ENCODE measurements at places on chromosomes 12 and 14. TPM values are rescaled to one million over a fixed set of nuclear protein-coding genes. Genes with fewer than 3 reads are reported as not detected.

The AKAP5 gene
- total RNA-seq, result 0.36 TPM

The C3AR1 gene
- not detected for total RNA-seq

The PAN2 gene
- total RNA-seq, result 10.4 TPM

The SYNDIG1L gene
- total RNA-seq, result not detected

The RNASE1 gene
- 3.4 TPM for total RNA-seq

The C12orf50 gene
- total RNA-seq, result not detected

The ABCD2 gene
- not detected for total RNA-seq

The KERA gene
- not detected for total RNA-seq

The LHX5 gene
- not detected for total RNA-seq

The HHIPL1 gene
- total RNA-seq, result 6.5 TPM

The CNTN1 gene
- total RNA-seq, result not detected

The GLI1 gene
- total RNA-seq, result not detected

The ACOT6 gene
- total RNA-seq, result not detected

The ZNF891 gene
- total RNA-seq, result 0.54 TPM

The CPNE8 gene
- total RNA-seq, result 13.4 TPM

The VRTN gene
- total RNA-seq, result not detected

The REC8 gene
- 2.9 TPM for total RNA-seq

The RGS6 gene
- not detected for total RNA-seq

The CEP83 gene
- total RNA-seq, result 4.1 TPM

The GUCY2C gene
- not detected for total RNA-seq

The SLC7A8 gene
- 0.32 TPM for total RNA-seq

The WNT1 gene
- not detected for total RNA-seq

The LRCOL1 gene
- not detected for total RNA-seq

The PAPOLA gene
- 57.8 TPM for total RNA-seq

The WIF1 gene
- not detected for total RNA-seq

The TEX52 gene
- total RNA-seq, result not detected

All from cardiac atrium fibroblast (primary cell).